ENCODE measurements at places on chromosomes 4 and X. TPM values are rescaled to one million over a fixed set of nuclear protein-coding genes. Genes with fewer than 3 reads are reported as not detected.

The KDM5C gene
- total RNA-seq: 77.6 TPM

The FNIP2 gene
- total RNA-seq: 57.2 TPM

The ASB5 gene
- total RNA-seq: not detected

DNA sequence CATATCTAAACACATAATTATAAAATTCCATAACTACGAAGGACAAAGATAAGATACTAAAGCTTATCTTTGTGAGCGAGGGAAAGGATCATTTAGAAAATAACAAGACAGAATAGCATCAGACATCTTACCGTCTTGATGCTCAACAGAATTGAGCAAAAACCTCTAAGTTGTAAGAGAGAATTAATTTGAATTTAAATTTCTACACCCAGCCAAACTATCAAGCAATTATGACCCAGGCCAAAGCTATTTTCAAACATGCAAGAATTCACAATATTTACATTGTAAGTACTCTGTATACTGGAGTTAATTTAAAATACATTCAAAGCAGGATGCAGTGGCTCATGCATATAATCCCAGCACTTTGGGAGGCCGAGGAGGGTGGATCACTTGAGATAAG, 16.5 kb downstream of the CLOCK start:
- no peak for DNase-seq

The NUP62CL gene
- not detected for total RNA-seq

The PPP2R3B gene
- total RNA-seq: 7.3 TPM

The ARX gene
- not detected for total RNA-seq

DNA sequence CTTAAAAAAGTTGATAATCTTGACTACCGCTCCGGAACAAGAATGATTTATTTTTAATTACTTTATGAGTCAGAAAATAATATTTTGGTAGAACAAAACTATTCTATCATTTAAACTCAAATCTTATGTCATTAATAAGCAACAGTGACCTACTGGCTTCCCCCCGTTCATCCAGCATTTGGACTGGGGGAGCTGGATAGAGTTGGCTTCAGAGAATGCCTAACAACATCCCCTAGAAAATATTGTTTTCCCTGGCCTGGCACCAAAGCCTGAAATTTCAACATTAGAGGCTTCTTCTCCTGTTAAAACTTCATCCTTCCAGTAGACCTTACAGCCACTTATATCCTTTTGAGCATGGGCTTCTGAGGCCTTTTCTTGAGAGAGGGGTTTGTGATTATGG, 55.7 kb upstream of the PDLIM3 start:
- no peak for DNase-seq

DNA sequence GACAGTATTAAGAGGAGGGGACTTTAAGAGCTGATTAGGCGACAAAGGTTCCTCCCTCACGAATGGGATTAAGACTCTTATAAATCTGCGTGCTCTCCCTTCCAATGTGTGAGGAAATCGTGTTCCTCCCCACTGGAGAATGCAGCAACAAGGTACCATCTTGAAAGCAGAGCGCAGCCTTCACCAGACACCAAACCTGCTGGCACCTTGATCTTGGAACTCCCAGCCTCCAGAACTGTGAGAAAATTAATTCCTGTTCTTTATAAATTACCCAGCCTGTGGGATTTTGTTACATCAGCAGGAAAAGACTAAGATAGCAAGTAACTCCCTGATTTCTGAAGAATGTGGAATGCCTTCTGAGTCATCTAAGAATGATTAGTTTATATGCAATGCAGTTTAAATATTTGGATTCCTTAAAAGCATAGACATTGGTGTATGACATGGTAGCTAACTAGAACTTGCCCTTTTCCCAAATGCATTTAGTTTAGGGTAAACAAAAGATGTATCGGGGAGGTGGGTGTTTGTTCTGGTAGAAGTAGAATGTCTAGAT, 86.1 kb downstream of the USP46 start:
- no peak for DNase-seq

The SHISA3 gene
- 0.48 TPM for total RNA-seq

- no peak for DNase-seq
Measured at GRCh38 chrX:130637591-130637990, 235.8 kb downstream of the RBMX2 start.

GRCh38 chr4:13368217-13368616, 115.9 kb downstream of the RAB28 start:
- DNase-seq: no peak

GRCh38 chr4:100317032-100317864, 127.0 kb upstream of the DDIT4L start:
- no peak for DNase-seq

DNA sequence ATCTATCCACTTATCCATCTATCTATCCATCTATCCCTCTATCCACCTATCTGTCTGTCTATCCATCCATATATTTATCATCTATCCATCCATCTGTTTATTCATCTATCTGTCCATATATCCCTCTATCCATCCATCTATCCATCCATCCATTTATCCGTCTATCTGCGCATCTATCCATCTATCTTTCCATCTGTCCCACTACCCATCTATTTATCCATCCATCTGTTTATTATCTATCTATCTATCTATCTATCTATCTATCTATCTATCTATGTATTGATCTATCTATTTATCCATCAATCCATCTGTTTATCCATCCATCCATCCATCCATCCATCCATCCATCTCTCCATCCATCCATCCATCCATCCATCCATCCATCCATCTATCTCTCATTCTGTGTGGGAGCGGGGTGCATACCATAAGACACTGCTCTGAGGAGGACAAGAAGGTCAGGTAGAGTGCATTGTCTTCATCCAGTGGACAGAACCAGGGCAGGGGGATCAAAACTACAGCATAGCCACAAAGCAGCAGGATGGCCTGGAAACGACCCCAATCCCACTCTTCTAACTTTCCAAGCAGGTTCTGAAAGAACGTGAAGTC, 53.2 kb upstream of the ENPP6 start:
- no peak for DNase-seq

GRCh38 chrX:22057667-22058066, 25.5 kb downstream of the PHEX start:
- no peak for DNase-seq

The GPR119 gene
- not detected for total RNA-seq

GRCh38 chrX:49260221-49260985, 4.1 kb downstream of the FOXP3 start:
- no peak for DNase-seq

DNA sequence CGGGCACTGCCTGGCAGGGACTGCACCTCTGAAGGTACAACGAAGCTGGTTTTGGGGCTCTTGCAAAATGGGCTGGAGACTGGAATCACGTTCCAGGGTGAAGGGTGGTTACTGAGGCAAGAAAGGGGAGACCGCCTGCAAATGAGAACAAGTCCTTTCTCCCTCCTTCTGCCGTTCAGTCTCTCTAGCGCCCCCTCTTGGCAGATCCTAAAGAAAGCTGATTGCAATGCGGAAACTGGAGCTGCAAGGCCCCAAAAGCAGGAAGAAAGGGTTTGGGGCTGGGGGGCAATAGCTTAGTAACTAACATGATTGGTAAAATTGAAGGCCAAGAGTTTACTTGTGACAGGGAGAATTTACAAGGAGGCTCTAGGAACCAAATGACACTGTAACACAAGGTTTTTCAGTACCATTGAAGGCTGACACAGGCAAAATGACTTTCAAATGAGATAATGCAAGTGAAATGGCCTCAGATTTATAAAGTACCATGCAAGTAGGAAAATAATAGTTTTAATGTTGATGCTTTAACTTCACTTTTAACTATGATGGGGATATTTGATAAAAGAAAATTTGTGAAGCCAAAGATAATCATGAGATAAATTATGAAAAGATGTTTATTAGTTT, 222.7 kb upstream of the HAND2 start:
- DNase-seq: no peak

The C4orf17 gene
- not detected for total RNA-seq

GRCh38 chr4:52105276-52105675, 54.2 kb downstream of the SPATA18 start:
- DNase-seq: no peak

DNA sequence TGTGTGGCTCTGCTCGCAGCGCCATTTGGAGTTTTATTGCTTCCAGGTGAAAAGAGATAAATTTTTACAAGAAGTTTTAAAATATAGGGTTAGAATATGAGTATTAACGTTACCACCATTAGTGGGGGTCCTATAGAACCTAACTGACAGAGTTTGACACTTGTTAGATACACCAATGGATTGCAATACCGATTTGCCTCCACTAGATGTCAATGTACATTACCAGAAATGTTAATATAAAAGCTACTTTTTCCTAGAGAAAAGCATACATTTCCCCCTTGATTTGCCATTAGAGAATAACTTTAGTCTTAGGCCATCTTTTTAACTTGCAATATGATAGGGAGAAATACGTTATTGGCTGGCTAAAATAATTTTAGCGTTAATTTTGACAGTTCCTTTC, 108.4 kb downstream of the LINC00632 start:
- no peak for DNase-seq

GRCh38 chr4:28799696-28800095, 1920.5 kb upstream of the PCDH7 start:
- DNase-seq: no peak
